ENCODE measurements at places on chromosomes 16 and 17.
A peak's percentile ranks its signal among the peaks of the same experiment; 100 is the strongest.

- DNase-seq, result peak; percentile 34
These were observed 11.1 kb downstream of the TNS4 start for GRCh38 chr17:40490289-40490853.

DNA sequence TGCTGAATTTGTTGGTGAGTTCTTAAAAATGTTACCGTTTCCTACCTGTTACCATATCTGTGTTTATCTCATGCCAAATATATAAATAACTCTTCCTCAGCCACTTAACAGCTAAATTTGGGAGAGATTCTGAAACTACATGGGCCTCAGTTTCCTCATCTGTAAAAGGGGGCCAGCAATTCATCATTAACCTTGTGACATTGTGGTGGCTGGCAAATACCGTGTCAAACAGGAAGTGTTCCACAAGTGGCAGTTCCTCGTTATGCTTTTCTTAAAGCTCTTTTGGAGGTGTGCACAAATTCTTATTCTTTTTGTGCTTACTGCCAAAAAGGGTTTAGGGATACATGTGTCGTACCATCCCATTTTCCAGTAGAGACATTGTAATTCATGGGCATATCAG is 220.4 kb upstream of the CACNG5 start:
- no peak for DNase-seq

- DNase-seq, result no peak
These were observed 628 bp upstream of the BLMH start for GRCh38 chr17:30292286-30292858.

- DNase-seq, result no peak
These were observed 1.2 kb upstream of the HSF4 start for GRCh38 chr16:67163164-67163998.

DNA sequence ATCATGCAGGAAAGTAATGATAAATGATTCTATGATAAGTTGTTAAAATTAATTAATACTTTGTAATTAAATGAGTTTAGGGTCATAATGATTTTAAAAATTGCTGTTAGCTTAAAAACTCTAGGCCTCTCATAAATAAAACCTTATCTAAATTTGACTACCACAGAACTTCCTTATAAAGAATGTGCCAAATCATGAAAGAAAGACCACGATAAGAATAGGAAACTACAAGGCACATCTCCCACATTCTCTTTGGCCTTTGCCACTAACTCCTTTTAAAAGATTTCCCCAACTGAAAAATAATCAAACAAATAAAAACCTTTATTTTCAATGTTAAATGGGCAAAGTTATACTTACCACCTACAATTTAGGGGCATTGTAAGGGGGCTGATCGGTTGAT is 164.6 kb upstream of the C17orf78 start:
- DNase-seq, result no peak

DNA sequence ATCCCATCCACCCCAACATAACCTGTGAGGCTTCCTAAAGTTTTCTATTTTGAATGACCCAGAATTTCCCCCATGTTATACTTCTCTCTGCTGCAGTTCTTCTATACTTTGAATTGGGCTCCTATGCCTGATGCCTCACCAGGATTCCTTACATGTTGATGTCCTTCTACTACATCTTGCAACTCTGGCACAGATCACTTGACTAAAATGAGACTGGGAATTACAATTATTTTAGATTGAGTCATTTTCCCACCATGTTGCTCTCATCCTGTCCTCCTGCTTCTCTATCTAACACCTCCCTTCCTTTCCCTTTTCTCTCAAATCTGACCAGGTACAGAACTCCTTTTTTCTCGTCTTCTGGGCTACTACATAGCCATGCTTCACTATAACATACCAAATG is 314.0 kb upstream of the KCNJ16 start:
- no peak for DNase-seq

DNA sequence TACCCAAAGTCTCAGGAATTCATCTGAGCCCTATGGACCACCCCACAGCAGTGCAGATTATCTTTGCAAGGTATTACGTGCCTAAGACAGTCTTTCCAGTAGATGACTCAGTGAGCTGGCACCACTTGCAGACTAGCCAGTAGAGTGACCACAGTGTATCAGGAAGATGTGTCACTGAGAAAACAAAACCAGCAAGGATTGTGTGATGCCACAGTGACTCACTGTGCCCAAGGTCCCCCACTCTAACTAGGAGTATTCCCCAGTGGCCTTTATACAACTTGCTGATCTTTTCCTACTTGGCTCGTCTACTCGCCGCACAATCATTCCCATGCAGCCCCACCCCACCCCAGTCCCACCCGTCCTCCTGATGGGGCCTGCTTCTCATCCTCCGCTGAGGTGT is 26.8 kb upstream of the PRKCA start:
- no peak for DNase-seq

DNA sequence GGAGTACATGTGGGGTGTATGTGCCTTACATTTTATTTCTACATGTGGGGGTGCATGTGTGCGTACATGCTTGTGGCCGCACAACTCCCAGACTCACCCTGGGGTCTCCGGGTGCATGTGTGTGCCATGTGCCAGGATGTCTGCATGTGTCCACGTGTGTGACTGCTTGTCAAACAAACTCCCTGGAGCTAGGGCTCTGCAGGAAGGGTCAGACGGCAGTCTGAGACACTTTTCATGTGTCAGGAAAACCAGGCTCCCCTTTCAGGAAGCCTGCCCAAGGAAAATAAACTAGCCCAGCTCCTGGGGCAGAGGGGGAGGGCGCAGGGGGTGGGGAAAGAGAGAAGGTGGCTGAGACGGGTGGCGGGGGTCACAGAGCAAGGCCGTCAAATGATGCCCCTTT is 44.7 kb downstream of the FZD2 start:
- no peak for DNase-seq

GRCh38 chr17:12789075-12789480 is 220 bp upstream of the ARHGAP44 start:
- DNase-seq, result no peak

DNA sequence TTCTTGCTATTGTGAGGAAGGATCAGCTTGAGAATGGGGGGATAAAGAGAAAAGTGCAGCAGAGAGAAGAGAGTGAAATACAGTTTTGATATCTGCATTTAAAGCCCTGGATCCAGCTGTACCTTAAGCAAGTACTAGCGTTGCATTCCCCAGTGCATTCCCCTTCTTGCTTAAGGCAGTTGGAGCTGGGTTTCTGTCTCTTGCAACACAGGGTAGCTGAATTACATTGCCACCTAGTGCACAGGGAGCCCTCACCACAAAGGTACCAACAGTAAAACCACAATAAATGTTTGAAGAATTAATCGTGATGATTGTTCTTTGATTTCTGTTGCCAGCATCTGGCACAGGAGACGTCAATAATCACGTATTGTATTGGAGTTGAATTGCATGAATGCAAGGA is 588.7 kb downstream of the RBFOX1 start:
- DNase-seq, result no peak

GRCh38 chr17:8830141-8830540 is 31.0 kb upstream of the MFSD6L start:
- DNase-seq, result no peak

- DNase-seq, result no peak
These were observed 42.5 kb downstream of the TMEM11 start for GRCh38 chr17:21171309-21171922.

DNA sequence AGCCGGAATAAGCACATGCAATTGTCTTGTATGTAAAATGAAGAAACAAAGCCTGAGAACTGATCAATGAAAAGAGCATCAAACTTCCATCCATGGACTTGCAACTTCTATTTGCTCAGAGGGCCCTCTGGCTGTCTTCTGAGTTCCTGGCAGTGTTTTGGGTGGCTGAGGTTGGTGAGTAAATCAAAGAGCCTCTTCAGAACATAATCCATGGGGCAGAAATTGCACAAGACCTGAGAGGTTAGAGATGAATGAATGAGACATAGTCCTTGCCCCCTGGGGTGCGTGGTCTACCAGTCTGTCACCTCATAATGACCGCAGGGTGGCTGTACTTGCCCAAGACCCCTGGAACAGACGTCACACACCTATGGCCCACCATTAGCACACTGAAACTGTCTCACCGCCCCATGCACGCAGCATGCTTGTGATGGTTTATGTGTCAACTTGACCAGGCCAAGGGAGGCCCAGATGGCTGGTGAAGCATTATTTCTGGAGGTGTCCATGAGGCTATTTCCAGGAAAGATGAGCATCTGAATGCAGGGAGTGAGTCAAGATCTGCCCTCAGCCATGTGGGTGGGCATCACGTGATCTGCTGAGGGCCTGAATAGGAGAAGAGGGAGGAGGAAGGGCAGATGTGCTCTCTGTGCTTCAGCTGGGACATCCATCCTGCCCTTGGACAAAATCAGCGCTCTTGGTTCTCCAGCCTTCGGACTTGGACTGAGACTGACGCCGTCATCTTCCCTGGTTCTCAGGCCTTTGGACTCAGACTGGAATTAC is 8.3 kb downstream of the PIK3R6 start:
- DNase-seq, result no peak

GRCh38 chr16:49055824-49056545 is 225.7 kb downstream of the CBLN1 start:
- no peak for DNase-seq

- no peak for DNase-seq
These were observed 896.8 kb downstream of the CDH11 start for GRCh38 chr16:64225036-64225435.

- DNase-seq, result no peak
These were observed 183.5 kb upstream of the CPHXL start for GRCh38 chr16:75909746-75910145.

DNA sequence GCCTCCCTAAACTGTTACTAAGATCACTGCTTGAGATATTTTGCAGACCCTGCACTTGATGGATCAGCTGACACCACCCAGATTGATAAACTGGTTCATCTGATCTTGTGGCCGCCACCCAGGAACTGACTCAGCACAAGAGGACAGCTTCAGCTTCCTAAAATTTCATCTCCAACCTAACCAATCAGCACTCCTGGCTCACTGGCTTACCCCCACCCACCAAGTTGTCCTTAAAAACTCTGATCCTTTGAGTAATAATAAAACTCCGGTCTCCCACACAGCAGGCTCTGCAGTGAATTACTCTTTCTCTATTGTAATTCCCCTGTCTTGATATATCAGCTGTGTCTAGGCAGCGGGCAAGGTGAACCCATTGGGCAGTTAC is 174.8 kb downstream of the UTP18 start:
- no peak for DNase-seq

DNA sequence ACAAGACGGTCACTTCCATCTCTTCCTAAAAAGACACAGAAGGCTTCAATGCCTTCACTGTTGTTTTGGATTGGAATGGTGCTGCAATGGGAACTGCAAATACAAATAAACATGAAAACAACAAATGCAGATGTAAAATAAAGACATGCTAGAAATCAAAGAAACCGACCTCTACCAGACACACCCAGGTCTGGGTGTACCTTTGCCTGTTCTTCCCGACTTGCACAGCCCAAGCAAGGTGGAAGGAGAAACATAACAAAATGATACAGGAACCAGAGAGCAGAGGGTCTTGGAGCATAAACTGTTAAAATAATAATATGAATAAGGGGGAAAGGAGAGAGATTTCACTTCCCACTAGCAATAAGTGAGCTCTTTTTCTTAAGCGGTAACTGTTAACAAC is 17.3 kb downstream of the RFFL start:
- DNase-seq, result no peak

GRCh38 chr17:42937712-42938596 is 26.3 kb downstream of the AARSD1 start:
- peak; percentile 55 for DNase-seq

- no peak for DNase-seq
These were observed 55.0 kb downstream of the IRX5 start for GRCh38 chr16:54985668-54986067.

DNA sequence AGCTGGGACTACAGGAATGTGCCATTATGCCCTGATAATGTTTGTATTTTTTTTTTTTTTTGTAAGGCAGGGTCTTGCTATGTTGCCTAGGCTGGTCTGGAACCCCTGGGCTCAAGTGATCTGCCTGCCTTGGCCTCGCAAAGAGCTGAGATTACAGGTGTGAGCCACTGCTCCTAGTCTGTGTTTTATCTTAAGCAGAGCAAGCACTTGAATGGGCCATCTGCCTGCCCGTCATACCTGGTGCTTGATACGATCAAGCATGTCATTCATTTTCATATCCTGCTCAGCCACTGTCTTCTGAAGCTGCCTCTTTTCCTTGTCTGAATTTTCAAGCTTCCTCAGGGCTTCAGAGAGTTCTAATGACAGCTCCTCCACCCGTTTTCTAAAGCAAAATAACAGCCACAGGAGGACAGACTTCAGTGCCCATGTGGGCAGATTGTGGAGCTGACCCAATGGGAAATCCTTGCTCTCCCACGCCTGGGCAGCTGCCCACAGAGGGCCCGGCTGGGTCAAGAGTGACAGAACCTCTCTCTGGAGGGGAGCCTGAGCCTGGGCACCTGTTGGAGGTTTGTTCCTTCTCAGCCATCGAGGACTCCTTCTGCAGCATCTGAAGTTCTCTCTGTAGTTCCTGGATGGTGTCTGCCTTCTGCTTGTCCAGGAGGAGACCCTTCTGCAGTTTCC is 36.5 kb downstream of the DHX38 start:
- no peak for DNase-seq

- DNase-seq, result no peak
These were observed 12.8 kb downstream of the HMOX2 start for GRCh38 chr16:4489030-4489429.

DNA sequence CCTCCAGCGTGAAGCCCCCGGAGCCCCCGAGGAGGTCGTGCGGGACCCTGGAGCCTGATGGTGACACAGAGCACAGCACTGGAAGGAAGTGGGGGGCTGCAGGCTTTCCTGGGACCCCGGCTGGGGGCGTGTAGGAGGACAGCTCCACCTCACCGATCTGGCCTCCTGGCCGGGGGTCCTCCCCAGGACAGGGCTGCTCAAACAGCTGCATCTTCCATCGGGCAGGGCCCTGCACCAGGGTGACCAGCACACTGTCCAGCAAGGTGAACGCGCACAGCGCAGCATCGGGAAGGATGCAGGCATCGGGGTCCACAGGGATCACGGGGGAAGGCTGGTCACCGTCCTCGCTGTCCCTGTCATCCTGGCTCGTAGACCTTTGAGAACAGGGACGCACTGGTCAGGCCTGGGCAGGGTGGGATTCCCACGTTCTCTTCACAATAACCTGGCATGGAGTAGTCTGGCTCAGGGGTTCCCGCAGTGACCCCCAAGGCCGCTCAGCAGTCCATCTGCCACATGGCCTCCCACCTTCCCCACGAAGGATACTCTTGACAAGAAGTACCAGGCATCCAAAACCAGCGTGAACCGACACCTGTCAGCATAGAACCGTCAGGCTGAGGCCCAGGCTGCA is 1.2 kb downstream of the FAAP100 start:
- no peak for DNase-seq

- no peak for DNase-seq
These were observed 5.8 kb upstream of the RARA start for GRCh38 chr17:40303009-40303657.

- DNase-seq, result no peak
These were observed 268.6 kb upstream of the FOXF1 start for GRCh38 chr16:86241681-86242080.

DNA sequence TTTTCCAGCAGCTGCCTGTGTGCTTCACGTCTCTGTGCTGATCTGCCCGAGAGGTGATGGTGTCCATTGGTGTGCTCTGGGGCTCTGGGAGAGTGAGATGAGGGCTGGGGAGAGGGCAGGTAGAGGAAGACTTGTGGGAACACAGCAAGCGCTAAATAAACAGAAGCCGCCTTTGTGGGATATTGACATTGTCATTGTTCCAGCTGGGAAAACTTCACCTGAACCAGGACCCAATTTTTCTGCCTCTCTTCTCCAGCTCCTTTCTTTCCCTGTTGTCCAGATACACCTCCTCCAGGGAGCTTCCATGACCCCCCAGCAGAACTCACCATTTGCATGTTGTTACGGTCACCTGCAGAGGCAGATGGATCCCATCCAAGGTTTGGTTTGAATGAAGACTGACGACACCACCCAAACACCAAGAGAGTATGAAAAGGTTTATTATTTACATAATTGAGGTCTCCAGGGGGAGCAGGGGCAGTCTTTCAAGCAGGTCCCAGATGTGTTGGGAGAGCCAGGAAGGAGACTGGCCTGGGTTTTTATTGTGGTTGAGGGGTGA is 3.6 kb upstream of the ITGA3 start:
- no peak for DNase-seq
